Stimulated activated naive CD8-positive, alpha-beta T cell treated with anti-CD3 and anti-CD28 coated beads, Interleukin-15, Interleukin-2, amounts not matched to agents 100 U/mL and 50 U/mL, for 24 hours (primary cell): ENCODE measurements at places on chromosomes 5 and 9.

DNA sequence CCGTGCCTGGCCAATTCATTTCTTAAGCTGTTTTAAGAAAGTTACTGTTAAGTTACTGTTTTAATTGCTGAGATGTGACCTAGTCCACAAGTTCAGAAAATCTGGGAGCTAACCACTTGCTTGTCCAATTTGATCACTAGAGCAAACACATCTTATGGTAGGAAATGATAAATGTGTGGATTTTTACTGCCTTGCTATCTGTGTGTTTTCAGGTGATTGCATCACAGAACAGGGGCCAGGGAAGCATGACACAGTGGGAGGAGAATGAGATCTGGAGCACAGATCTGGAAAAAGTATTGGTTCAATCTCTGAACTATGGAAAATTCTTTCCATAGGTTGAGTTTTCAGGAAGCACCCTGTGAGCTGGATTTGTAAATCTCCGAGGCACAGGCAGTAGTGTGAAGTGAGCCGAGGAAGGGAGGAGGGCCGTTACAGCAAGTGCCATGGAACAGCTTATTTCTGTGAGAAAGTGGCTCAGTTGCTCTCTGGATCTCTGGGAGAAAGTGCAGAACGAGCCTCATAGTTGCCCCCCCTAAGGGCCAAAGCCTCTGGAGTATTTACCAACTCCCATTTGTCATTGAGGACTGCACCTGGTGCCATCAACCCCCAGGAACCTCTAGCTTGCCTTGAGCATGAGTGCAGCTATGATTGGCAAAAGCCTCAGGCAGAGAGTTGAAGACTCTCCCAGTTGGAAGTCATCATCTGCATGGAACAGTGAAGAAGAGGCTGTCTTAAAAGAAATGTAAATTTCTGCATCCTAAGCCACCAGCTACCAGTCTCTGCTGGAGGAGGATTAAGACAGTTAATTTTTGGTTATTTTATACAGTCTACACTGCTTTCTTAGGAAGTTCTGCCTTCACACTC, 161.8 kb upstream of the CLINT1 start:
- DNase-seq: no peak

DNA sequence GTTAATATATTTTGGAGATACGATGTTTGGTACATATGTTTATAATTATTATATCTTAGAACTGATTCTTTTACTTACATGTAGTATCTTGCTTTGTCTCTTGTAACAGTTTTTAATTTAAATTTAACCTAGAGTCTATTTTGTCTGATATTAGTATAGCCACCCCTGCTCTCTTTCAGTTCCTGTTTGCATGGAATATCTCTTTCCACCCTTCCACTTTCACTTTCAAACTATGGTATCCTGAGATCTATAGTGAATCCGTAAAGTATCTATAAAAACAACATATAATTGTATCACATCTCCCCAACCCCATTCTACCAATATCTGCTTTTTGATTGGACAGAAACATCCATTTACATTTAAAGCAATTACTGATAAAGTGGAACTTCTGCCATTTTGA, 7.2 kb downstream of the IRGM start:
- DNase-seq: no peak

GRCh38 chr5:52811067-52811749, 23.5 kb downstream of the ITGA1 start:
- no peak for DNase-seq

- no peak for DNase-seq
Observed at GRCh38 chr5:61330341-61330844, 1.7 kb upstream of the ZSWIM6 start.

- DNase-seq: no peak
Observed at GRCh38 chr5:169534311-169534880, 49.2 kb upstream of the SPDL1 start.

GRCh38 chr5:140166911-140167310, 8.1 kb upstream of the CYSTM1 start:
- no peak for DNase-seq

- DNase-seq: no peak
Observed at GRCh38 chr5:123708074-123708806, 196.3 kb downstream of the CSNK1G3 start.

- no peak for DNase-seq
Observed at GRCh38 chr9:90795084-90795483, 6.5 kb upstream of the SYK start.

DNA sequence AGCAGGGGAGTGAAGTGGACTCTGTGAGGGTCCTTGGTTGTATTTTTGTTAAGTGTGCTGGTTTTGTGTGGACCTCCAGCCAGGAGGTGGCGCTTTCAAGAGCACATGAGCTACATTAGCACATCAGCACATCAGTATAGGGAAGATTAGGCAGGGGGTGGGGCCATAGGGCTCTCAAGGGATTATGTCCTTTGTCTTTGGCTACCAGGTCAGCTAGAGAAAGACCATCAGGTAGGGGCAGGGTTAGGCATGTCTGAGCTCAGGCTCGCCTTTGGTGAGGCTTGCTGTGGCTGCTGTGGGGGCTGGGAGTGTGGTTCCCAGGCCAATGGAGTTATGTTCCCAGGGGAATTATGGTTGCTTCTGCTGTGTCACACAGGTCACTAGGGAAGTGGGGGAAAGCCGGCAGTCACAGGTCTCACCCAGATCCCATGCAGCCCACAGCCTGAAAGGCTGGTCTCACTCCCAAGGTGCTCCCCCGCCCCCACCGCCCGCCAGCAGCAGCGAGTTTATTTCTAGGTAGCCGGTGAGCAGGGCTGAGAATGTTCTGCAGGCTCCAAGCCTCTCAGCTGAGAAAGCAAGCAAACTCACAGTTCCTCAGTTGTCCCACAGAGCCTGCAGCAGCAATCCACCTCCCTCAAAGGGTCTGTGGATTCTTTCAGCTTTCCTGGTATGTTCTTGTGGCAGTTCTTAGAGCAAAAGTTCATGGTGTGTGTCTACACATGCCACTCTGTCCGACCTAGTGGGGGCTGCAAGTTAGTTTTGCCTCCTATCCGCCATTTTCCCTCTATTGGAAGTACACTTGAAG, 13.7 kb downstream of the OR1J1 start:
- peak; percentile 33 for DNase-seq

DNA sequence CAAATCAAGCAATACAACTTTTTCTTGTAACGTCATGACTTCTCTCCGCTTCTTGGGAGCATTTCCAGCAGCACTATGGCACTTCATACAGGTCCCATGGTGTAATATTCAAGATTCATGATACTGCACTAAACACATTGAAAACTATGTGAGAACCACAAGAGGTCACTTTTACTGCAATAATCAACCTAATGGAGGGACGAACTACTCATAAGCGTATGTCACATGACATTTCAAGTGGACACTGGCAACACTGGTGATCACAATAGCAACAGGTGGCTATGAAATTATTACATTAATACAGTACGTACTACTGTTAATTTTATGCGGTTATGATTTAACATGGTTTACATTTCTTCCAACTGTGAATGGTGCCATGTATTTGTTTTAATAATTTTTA, 78.6 kb upstream of the TBC1D9B start:
- no peak for DNase-seq

GRCh38 chr5:156594406-156594805, 255.7 kb upstream of the PPP1R2B start:
- no peak for DNase-seq

DNA sequence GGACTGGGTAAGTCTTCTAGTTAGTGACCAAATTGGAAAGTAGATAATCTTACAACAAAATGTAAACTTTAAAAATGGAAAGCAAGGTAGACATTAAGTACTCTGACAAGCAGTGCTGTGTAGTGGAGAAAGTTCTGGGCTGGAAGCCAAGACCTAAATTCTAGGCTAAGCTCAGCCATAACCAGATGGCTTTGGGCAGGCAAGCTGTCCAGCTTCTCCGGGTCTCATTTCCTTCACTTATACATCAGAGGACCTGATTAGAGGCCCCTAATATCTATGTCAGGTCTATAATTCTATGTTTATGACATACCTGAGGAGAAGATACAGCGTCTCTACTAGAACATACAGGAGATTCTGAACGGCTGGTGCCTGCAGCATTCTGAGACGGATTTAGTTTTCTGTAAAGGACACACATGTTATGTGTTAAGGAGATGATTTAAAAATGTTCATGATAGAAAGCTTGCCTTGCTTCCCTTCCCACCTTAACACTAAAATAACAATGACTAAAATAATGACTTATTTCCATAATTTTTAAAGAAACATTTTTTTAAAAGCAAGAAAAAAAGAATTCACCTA, 61.2 kb downstream of the ELL2 start:
- no peak for DNase-seq

DNA sequence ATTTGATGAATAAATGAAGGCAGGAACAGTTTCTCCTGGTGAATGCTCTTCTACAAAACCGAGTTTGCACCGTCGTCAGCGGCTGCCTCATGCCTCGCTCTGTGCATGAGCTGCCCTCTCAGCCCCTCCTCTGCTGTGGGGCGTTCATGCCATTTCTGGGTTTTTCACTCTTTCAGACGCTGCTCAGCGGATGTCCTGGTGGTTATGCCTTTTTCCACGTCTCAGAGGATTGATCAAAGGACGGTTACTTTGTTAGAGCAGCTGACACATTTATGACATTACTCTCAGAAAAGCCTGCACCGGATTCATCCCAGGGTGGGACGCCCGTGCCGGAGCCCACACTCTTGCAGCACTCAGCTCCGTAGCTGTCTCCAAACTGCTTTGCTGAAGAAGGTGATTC, 195.9 kb upstream of the PPP1R26 start:
- no peak for DNase-seq

DNA sequence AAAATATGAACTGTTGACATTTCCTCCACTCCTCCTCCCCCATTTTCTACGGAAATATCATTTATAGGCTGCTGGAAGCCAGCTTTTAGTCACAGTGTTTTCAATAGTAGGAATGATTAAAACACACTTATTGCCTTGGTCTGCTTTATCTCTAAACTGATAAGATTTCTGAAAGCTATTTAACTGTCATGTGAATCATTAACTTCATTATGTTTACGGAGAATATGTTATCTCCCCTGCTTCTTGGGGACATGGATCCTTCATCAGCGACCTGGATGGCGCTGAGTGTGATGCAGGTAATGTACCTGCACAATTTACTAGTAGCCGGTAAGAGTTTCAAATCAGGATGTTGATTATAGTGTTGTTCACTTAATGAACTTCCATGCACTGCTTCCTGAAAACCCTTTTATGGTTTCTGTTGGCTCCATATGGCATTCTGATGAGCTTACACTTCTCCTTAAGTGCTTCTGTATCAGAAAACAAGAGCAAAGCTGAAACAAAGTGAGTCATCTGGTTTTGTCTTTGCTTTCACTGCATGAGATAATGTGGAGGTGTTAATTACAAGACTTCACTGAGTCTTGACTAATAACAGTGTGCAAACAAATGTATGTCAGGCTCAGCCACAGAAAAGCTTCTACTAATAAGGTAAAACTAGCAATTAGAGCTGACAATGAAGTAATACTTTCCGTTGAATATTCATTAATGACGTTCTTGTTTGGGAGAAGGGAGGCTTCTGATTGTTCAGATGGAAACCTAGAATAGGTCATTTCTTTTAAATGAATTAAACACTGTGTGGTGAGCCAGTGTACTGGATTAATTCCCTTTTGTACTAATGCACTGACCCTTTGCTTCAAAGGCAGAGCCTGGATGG, 162.4 kb upstream of the ZNF608 start:
- no peak for DNase-seq

DNA sequence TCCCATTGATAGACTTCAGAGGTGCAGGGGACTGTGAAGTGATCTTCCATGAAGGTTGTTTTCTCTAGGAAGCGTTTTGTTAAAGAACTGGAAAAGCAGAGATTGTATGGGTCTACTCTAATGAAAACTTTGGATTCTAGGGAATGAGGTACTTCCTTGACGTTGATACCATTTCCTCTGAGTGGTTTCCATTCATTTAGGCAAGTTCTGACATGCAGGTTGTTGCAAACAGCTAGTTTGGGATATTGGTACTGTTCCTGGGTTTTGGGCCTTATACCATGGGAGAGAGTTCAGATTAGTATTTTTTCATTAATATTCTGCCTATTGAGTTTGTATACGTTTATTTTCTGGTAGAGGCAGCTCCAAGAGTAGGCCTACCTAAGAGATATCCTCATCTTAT, 25.7 kb downstream of the SMARCA2 start:
- no peak for DNase-seq

DNA sequence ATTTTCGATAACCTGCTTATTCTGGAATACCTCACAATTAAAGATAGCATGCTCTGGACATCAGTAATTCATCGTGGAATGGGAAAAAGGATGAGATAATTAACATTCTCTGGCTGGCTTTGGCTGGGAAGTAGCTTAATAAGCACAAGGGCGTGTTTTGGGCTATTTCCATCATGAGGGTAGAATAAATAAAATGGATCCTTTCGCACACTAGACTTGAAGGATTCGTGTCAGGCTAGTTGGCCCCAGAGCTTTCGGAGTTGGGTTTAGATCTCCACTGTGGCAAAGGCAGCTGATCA, 151.2 kb upstream of the ADRA1B start:
- no peak for DNase-seq

GRCh38 chr9:129414377-129414992, 206.4 kb downstream of the C9orf50 start:
- DNase-seq: peak; percentile 46

DNA sequence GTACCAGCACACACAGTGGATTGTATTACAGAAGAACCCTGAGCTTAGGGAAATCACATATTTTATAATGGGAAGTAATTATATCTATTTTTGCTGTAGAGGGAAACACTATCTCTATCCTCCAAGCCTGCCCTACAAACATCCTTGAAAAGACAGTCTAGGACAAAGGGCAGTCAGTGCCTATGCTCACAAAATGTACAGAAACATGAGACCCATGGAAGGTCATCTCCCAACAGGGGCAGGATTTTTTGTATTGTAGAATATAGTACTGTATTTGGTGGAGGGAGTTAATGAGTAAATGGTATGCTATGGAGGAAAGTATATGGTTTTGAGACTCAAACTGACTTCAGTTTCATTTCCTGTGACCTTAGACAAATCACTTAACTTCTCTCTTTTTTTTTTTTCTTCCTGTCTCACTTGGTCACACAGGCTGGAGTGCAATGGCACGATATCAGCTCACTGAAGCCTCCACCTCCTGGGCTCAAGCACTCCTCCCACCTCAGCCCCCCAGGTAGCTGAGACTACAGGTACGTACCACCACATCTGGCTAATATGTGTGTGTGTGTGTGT, 5.8 kb upstream of the RAB14 start:
- no peak for DNase-seq

GRCh38 chr5:75167345-75167744, 69.3 kb downstream of the ANKRD31 start:
- DNase-seq: no peak
